ENCODE measurements at places on chromosomes 16 and 17.

DNA sequence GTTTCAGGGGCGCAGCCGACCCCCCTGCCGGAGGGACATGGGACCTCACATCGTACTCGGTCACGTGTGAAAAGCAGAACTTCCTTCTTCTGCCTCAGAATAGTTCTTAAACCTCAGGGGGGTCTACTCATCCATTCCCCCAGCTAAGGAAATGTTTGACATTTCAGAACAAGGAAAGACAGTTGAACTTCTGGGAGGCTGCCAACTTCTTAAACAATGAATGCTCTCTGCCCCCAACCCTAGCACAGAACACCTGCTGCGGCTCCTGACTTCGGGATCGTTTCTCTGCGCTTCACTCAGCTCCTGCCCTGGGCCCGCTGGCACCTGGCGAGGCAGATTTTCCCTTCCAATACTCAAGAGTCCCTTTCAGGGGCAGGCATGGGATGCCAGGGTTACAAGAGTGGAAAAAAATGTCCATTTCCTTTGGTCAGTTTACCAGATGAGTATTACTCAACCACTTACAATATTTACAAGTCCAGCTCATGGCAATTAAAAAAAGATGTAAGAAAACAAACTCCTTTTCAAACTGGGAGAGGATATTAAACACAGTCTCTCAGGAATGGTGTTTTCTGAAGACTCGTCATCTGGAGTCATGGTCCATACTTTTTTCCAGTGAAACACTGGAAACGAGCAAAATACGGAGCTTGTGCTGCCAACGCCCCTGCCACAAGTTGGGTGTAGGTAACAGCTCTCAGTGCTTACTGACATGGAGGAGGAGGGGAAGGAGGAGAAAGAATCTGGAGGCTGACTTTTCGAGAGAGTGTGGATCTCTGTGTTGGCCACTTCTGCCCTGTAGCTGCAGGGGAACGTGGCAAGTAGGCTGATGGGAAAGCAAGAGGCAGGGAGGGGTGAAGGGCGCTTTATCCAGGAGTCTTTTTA is 235.7 kb downstream of the NTN1 start:
- no peak for DNase-seq

- DNase-seq, result no peak
Observed at GRCh38 chr16:25030420-25031131, 15.4 kb upstream of the ARHGAP17 start.

GRCh38 chr17:40329839-40330794 is 21.1 kb downstream of the RARA start:
- DNase-seq, result no peak

GRCh38 chr17:75819116-75819515 is 25.1 kb downstream of the UNC13D start:
- DNase-seq, result no peak

GRCh38 chr16:85717393-85718152 is 28.8 kb upstream of the GINS2 start:
- DNase-seq, result peak; percentile 31

DNA sequence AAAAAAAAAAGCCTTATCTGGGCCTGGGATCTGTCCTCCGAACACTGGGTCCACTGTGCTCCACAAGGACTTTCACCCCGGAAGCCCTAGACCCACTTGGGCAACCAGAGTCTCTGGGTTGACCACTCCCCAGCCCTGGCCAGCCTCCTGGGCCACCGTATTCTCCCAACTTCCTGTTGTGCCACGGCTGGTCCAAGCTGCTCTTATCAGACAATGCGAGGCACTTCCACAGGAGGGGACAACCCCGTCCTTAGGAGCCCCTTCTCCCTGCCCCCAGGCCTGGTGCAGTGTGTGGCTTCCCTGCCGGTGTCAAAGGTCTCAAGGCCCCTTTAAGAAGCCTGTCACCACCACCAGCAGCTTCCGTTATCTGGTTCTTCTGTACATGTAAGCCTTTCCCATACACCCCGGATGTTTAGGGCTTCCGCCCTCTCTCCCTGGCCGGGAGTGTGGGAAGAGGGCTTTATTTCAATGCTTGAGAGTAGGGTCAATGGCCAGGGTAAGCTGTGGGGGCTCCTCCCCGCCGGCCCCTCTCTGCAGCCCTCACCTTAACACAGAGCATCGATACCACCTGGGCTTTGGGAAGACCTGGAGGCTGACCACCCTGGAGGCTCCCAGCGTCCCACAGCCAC is 313.0 kb downstream of the SEC14L1 start:
- no peak for DNase-seq

GRCh38 chr16:23514381-23515152 is 4.3 kb upstream of the GGA2 start:
- no peak for DNase-seq

DNA sequence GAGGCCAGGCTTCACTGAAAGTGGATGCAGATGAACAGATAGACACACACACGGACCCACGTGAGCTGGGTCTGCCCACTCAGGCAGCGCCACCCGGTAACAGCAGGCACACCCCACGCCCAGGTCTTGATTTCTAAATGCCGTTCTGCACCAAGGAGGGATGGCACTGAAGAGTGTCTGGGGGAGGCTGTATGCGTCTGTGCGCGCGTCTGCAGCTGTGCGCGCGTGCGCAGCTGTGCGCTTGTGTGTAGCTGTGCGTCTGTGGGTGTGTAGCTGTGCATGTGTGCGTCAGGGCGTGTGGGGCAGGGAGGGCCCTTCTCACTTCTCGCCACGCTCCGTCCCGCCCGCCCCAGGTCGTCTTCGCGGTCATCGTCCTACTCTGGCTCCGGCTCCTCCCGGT is 15.5 kb upstream of the IL17C start:
- DNase-seq, result no peak

GRCh38 chr17:80125656-80126448 is 21.1 kb downstream of the EIF4A3 start:
- no peak for DNase-seq

DNA sequence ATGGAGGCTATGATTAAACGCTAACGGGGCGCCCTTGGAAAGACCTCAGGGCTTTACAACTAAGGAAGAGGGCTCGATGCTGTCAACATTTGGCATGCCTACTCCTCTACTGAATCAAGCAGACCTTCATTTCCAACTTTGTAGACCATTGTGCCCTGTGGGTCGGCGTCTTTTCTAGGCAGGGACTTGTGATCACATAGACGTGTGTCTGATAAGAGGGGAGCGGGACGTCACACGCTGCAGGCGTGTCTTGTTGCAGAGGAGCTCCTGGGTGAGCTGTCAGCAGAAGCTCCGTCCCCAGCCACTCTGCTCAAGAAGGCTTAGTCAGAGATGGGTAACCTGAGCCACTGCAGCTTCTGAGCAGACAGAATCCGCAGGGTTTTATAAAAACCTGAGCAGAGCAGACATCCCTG is 2.8 kb downstream of the MAPK8IP3 start:
- peak; percentile 15 for DNase-seq

GRCh38 chr17:2025220-2025621 is at the start of gene RTN4RL1:
Gene RTN4RL1 (minus strand): TSS chr17:2025334. CDS start chr17:2024865, 469 bp downstream.
- DNase-seq, result peak; percentile 44

DNA sequence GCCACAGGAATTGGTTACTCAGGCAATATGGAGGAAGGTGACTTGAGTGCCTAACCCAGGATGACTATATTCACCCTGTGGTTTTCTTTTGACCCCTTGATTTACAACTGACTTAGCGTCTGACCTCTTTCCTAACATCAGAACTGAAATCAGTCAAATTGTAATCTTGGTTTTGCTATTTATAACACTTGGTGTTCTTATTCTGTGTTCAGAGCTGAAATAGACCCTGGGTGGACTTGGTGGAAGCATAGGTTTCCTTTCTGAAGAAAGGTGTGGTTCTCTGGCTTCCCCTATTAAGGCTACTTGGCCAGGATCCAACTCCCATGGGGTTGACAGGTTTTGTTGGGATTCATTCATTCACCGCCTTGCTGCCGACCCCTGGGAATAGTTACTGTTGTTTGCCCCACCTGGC is 80.8 kb downstream of the CLEC16A start:
- DNase-seq, result no peak

- DNase-seq, result no peak
Observed at GRCh38 chr17:14434506-14434905, 133.6 kb downstream of the HS3ST3B1 start.

- DNase-seq, result no peak
Observed at GRCh38 chr17:74779501-74779900, 3.4 kb upstream of the NAT9 start.

GRCh38 chr16:52634104-52634503 is 87.2 kb upstream of the TOX3 start:
- no peak for DNase-seq

DNA sequence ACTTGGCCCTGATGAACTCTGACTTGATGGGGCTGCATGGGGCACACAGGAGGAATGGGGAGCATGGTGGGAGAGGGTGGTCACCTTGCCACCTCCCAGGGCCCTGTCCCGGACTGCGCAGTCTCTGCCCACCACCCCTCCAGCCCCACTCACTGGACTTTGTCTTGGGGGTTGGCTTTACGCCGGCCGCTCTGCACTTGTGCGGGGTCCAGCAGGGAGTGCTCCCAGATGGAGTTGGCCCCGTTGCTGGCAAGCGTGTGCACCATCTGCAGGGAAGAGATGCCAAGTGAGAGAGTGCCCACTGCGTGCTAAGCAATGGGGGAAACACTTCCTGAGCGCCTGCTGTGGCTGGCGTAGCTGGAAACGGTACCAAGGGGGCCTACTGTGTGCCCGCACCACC is 6.7 kb downstream of the GIT1 start:
- no peak for DNase-seq

DNA sequence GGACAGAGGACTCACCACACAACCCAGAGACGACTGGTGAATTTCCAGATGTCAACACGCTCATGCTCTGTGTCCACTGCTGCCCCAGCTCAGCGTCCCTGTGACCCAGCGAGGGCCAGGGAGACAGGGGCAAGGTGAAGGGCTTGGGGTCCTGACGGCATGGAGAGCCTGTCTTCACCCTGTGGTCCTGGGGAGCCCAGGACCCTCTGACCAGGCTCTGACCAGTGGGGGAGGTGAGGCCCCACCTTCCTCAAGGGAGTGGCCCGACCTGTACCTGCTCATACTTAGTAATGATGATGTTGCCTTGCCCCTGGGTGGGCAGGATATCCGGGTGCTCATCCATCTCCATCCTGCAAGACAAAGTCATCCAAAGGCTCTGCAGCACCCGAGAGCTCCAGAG is 39.8 kb downstream of the TNFRSF13B start:
- no peak for DNase-seq

- no peak for DNase-seq
Observed at GRCh38 chr17:43556292-43556691, 10.2 kb upstream of the ETV4 start.

DNA sequence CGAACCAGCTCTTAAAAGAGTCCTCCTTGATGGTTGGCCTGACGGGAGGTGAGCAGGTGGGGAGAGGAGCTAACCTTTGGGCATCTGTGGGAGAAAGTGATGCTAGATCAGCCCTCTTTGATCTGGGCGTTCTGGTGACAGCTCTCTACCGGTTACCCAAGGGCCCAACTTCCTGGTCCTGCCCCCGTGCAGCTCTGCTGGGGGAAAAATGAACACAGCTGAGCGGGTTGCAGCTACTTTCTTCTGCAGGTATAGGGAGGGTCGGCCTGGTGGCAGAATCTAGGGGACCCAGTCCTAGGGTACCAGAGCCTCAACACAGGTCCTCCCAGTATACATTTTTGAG is 2.9 kb downstream of the SHISA9 start:
- no peak for DNase-seq

DNA sequence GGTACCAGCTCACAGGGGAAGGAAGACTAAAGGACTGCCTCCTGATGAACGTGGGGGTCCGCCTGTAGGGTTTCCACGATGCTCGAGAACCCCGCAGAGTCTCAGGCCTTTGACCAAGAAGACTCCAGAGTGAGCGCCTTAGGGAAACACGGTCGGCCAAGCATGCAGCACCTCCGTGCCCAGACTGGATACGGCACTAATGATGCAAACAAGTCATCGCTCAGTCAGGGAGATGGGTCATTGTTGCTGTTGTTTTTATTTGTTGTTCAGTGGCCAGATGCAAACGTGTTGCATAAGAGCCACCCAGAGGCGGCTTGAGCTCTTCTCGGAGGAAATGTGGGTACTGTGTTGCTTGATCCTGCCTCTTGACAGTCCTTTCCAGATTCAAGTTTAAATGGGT is 19.3 kb upstream of the RBFOX3 start:
- no peak for DNase-seq

GRCh38 chr16:56357241-56357764 is 68.0 kb downstream of the AMFR start:
- DNase-seq, result no peak

GRCh38 chr16:69115837-69116236 is 10.4 kb downstream of the HAS3 start:
- no peak for DNase-seq

GRCh38 chr16:2365397-2366294 is 25.1 kb upstream of the ABCA3 start:
- DNase-seq, result no peak

- DNase-seq, result no peak
Observed at GRCh38 chr16:79835194-79835593, 234.7 kb upstream of the MAF start.

- no peak for DNase-seq
Observed at GRCh38 chr16:86665319-86665675, 86.9 kb downstream of the FOXL1 start.

DNA sequence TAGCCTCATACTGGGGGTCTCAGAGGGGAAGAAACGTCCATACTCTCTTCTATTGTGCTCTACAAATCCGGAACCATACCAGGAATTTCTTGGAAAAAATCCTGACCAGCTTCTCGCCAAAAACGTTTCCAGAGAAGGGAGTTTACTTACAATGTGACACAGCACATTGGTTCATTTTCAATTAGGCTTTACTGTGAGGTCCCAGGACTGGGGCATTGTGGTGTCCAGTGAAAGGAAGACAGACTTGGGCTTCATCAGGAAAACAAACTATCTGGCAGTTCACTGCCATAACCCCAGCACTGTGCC is 14.7 kb downstream of the MPP2 start:
- DNase-seq, result no peak

DNA sequence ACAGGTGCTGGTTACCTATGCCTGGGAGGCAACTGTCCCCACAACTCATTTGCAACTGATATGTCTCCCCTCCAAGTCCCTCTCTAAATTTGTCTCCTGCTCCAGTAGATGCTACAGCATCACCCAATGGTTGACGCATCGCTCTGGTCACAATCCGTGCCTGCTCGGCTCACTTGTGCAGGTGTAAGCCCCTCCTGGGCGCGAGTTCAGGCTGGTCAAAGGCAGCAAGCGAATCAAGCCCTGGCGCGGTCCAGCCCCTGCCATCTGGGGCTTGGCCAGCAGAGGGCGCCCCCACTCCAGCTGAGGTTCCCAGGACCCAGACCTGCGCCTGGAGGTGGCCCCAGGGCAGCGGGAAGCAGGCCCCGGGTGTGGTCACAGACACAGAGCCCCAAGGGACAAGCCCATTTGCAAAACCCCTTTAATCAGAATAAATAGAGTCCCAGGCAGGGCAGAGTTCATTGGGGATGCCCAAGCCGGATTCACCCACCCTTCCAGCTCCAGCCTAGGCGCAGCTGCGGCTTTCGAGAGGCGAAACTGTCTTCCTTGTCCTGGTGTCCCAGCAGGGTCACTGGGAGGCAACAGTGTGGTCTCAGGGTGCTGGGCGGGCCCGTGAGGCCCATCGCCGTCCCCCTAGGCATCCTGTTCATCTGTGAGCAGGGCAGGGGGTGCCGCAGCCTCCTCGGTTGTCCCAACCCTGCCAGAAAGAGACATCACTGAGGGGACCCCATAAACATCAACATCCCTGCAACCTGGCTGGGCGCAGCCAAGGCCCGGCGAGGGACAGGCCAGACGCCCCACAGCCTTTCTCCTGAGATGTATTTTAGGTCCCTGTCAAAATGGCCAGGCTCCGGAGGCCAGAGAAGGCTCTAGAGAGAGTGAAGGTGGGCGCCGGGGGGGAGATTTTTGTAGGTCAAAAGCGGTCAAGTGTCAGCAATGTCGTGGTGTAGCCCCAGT is 15.8 kb downstream of the TMC6 start:
- peak; percentile 71 for DNase-seq

Measured in stimulated activated CD8-positive, alpha-beta memory T cell treated with anti-CD3 and anti-CD28 coated beads, Interleukin-4, amount 100 ng/mL, for 24 hours (primary cell).